ENCODE measurements at places on chromosomes 12 and 14.

DNA sequence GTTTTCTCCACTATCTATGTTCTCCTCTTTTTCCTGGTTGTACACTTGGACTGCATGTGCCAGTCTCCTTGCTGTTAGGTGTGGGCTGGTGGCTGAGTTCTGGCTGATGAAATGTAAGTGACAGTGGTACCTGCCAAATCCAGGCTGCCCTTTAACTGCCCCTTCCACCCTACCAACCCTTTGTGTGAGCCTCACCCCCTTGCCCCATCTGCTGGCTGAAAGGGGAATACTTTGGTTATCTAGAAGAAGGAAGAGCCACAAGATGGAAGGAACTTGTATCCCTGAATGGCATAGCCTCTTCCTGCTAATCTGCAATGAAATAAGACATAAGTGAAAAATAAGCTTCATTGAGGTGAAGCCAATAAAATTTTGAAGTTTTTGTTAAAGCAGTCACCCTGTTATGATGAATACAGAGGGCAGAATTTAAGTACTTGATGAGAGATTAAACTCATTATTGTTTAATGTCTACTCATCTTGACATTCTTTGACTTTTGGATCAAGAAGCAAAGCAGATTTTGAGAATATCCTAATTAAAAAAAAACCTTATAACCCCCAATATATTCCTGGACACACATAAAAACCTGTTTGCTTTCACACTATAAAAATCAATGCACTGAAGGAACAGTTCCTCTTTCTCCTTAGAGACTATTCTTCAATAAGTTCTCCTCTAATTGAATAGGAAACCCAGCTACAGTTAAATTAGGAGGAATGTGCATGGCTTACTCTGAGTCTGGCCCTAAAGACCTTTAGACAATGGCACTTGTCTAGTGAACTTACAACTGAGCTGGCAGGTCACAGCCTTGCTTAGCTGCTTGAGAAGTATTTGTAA, 262.6 kb upstream of the BTG1 start:
- DNase-seq, result no peak

- no peak for DNase-seq
Measured at GRCh38 chr12:63802012-63802608, 22.4 kb downstream of the RXYLT1 start.

GRCh38 chr12:50032854-50033581, 7.7 kb upstream of the RACGAP1 start:
- DNase-seq, result no peak

DNA sequence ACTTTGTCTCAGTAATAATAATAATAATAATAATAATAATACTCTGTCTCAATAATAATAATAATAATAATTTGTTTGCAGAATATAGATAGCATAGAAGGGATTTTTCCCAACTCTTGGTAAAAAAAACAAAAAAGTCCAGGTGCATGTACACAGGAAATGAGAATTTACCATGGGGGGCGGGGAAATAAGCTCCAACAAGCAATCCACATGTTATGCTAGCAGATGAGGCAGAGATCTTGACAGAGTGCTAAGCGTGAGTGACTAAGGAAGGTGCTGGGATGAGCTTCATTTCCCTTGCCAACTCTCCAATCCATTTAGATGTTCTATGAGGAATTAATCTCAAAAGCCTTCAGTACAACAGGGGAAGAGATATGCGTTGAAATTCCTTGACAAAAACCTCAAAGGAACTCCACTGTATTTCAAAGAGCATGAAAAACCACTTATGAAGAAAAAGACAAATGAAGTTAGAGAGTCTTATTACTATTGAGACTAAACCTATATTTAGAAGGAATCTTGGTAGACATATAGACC, 44.9 kb upstream of the GTF2A1 start:
- no peak for DNase-seq

DNA sequence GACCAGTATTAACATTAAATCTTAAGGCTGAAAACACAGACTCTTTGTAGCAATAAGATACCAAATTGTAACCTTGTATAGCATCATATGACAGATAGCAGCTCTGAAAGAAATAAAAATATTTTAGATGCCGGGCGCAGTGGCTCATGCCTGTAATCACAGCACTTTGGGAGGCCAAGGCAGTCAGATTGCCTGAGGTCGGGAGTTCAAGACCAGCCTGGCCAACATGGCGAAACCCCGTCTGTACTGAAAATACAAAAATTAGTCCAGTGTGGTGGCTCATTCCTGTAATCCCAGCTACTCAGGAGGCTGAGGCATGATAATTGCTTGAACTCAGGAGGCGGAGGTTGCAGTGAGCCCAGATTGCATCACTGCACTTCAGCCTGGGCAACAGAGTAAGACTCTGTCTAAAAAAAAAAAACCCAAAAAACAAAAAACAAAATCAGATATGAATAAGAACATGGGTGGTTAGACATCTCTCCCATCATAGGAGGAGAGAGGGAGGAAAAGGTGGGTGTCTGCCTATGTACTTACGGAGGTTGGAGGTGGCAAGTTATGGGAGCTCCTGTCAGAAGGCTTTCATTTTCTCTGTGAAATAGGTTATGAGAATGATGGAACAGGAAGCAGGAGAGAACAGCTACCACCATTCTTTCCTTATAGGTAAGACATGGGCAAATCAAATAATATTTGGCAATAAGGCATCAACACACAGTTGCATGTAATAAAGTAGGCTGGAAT, 7.6 kb upstream of the HEBP1 start:
- DNase-seq, result no peak

- DNase-seq, result no peak
Measured at GRCh38 chr12:132309596-132310086, 19.7 kb downstream of the GALNT9 start.

DNA sequence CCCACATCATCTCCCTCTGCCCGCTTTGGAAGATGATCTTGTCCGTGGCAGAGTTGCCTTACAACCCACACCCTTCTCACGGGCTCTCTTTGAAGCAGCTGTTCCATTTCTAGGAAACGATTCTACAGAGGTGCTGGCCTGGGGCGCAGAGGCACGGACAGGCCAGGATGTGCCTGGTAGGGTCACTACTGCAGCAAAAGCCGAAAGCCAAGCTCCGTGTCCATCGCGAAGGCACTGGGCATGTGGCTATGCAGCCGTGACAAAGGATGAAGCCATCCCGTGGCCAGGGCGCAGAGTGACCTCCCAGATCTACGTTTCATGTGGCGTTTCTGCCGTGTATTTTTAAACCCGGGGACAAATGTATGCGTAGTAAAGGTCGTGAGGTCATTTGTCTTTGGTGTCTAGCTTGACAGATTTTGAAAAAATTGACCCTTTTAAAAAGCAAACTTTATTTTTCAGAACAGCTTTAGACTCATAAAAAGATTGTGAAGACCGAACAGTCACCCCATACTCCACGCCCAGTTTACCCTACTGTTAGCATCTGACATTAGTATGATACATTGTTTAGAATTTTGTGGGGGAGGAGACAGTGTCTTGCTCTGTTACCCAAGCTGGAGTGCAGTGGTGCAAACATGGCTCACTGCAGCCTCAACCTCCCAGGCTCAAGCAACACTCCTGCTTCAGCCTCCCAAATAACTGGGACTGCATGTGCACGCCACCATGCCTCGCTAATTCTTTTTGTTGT, 40.4 kb upstream of the NCOR2 start:
- DNase-seq, result no peak

GRCh38 chr14:64725261-64725815, 21.1 kb downstream of the PLEKHG3 start:
- DNase-seq, result no peak

GRCh38 chr14:35248476-35248788, 43.8 kb upstream of the PSMA6 start:
- no peak for DNase-seq

DNA sequence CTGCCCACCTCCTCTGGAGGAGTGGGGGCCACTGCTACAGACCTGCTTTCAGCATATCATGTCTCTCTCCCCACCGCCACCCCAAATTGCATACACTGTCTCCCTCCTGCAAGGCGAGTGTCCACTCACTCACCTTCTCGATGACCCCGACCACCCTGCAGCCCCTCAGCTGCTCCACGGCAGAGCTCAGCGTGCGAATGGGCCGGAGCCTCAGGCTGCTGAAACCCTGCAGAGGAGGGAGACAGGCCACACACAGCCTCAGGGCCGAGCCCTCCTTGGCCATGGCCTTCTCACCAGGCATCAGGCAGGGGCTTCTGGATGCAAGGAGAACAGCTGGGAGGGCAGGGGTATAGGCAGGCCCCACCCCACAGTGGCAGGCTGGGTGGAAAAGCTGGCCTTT, 4.7 kb downstream of the RPS6KL1 start:
- no peak for DNase-seq

DNA sequence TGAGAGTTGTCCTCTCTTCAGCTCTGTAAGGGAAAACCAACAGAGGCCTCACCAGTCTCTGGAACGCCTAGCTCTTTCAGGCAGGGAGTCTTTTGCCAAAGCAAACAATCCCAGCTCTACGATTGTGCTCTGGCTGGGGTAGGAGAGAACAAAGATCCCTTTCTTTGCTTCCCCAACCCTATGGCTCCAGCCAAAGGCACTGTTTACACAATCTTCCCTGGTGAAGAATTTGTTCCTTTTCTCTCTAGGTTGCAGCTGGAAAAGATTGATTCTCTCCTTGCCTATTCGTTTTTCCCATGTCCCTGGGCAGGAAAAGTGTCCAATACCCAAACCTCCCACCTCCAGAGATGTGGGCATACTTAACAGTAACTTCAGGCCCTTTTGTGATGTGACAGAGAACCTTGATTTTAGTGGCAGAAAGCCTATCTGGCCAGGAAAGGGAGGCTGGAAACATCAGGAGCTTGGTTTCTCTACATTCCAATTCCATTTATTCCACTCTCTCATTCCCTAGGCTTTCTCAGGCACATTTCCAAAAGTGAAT, 16.8 kb downstream of the ATP5MC2 start:
- no peak for DNase-seq

GRCh38 chr14:38039496-38039895, 168.2 kb upstream of the SSTR1 start:
- DNase-seq, result no peak

DNA sequence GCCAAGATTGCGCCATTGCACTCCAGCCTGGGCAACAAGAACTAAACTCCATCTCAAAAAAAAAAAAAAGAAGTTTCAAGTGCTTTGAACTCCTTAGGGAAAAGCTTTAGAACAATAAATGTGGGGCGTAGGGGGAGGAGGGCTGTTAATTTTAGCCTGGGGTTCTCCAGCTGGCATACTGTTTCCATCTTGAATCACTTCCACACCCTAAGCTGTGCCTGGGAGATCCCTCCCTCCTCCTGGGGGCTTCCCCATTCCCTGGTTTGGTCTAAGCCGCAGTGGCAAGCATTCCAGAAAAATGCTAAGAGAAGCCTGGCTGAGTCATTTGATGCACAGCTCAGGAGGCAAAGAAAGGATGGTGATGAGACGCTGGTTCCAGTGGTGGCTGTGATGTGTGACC, 2.3 kb upstream of the ZNF384 start:
- no peak for DNase-seq

GRCh38 chr12:47356129-47356700, 276.5 kb upstream of the AMIGO2 start:
- DNase-seq, result no peak

GRCh38 chr12:82182601-82183190, 175.5 kb downstream of the CCDC59 start:
- DNase-seq, result no peak

DNA sequence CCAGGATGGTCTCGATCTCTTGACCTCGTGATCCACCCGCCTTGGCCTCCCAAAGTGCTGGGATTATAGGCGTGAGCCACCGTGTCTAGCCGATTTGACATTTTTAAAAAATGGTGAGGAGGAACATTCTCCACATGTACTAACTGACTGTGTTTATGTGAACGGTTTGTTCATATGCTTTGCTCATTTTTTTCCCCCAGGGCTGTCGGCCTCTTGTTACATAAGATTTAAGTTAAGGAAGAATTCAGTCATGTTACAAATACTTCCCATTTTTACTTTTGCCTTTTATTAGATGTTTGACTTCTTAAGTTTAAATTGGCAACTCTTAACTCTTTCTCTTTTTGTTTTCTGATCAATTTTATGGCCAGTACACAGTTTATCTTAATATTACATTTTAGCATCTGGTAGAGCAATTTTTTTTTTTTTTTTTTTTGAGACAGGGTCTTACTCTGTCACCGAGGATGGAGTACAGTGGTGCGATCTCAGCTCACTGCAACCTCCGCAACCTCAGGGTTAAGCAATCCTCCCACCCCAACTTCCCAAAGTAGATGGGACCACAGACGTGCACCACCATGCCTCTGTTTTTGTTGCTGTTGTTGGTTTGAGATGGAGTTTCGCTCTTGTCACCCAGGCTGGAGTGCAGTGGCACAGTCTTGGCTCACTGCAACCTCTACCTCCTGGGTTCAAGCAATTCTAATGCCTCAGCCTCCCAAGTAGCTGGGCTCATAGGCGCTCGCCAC, 9.6 kb downstream of the GNS start:
- DNase-seq, result no peak

DNA sequence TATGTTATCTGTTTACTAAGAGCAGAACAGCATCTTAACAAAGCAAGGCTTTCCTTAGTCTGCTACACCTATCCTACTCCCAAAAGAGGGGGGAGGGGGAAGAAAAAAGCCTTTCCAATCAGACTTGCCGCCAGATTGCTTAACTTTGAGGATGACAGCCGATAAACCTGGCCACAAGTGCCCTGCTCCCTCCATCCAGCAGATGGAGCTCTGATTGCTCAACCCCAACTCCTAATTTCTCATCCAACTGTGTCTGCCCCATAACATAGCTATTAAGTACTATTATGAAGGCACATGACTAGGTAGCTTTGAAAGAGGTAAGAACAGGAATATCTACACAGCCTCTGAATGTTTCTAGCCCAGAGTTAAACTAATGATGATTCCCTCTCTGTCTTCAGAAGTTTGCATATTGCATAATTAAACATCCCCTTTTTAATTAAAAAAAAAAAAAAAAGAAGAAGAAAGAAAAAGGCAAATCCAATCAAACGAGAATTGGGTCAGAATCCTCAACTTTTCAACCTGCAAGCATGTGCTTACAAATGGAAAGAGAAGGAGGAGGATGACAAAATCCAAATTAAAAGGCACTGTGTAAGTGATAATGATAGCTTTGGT, 247.4 kb downstream of the GALC start:
- DNase-seq, result no peak

DNA sequence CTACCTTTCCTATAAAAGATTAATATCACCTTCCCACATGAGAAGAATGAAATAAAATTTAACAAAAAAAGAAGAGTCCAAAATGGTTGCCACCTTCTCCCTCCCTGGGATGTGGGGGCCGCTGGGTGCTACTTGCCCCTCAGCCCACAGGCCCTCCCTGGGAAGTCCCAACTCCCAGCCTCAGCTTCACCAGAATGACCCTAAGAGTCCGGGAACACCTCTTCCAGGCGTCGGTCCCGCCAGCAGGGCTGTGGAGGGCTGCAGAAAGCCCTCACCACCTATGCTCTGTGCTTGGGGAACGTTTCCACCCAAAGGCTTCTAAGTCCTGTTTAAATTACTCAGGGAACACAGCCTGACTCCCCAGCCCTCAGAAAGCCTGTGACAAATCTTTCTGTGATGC, 71.9 kb downstream of the MOK start:
- no peak for DNase-seq

GRCh38 chr12:132775502-132776229, 14.0 kb upstream of the ANKLE2 start:
- DNase-seq, result no peak

GRCh38 chr12:48084841-48085460, 20.9 kb downstream of the SENP1 start:
- no peak for DNase-seq

GRCh38 chr14:96267336-96267735, 11.3 kb downstream of the BDKRB1 start:
- no peak for DNase-seq

Measured in activated T-cell treated with anti-CD3 and anti-CD28 coated beads for 24 hours (primary cell).